ENCODE measurements at places on chromosomes 5 and 9. TPM values are rescaled to one million over a fixed set of nuclear protein-coding genes. Genes with fewer than 3 reads are reported as not detected.

- DNase-seq, result no peak
Observed at GRCh38 chr5:104178829-104179456, 616.4 kb upstream of the NUDT12 start.

GRCh38 chr9:120914953-120915352, 11.6 kb downstream of the TRAF1 start:
- no peak for DNase-seq

DNA sequence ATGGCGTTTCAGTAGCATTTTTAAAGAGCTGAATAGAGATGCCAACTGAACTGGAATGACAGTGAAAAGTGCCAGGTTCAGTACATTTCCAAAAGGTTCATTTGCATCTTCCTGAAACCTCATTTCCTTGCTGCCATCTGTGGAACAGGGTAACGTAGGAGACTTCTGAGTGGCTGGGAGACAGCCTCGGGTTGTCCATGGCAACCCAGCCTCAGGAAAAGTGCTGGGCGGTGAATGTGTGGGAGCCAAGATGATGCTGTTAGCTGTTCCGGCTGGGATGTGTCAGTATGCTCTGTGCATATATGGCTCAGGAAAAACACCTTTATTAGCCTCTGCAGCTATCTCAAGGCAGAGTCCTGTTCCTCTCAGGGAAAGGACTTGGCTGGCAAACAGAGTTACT, 87.5 kb downstream of the KLHL3 start:
- no peak for DNase-seq

- DNase-seq, result no peak
Observed at GRCh38 chr9:100880284-100880683, 148.2 kb upstream of the PLPPR1 start.

GRCh38 chr9:130444565-130445221, at the start of gene ASS1:
Gene ASS1 (plus strand): TSS chr9:130444961. CDS start chr9:130452229, 7,268 bp downstream.
- DNase-seq, result peak; percentile 70

- DNase-seq, result no peak
Observed at GRCh38 chr5:119578937-119579336, 50.4 kb upstream of the FAM170A start.

- DNase-seq, result no peak
Observed at GRCh38 chr5:122091936-122092600, 14.0 kb upstream of the LOX start.

- no peak for DNase-seq
Observed at GRCh38 chr5:100299261-100299660, 235.9 kb upstream of the FAM174A start.

DNA sequence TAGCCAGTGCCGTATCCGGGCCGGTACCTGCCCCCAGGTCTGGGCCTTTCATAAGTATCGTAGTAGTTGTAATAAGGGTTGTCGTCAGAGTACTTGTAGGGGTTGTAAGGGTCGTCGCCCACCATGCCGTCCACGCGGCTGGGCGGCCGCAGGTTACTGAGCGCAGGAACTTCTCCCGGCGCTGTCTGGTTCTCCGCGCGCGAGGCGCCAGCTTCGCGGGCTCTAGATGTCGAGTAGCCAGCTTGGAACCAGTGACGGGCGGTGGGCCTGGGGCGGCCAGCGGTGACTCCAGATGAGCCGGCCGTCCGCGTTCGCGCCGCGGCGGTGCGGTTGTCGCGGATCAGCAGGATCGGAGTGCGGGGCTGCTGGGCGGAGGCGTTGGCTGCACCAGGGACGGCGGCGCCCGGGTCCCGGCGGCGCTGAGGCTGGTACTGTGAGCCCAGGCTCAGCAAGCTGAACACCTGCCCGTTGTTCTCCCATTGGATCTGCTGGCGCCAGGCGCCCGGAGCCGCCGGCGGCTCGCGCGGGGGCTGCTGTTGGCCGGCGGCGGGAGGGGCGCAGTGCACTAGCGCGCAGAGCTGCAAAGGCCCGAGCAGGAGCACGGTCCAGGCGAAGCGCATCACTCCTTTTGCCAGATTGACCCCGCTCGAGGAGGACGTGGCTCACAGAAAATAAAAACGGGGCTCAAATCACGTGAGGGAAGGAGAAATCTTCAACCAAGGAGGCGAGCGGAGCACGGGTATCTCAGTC, 518 bp downstream of the LOX start:
- DNase-seq, result peak; percentile 38

GRCh38 chr9:129103595-129103965, 7.0 kb downstream of the CRAT start:
- DNase-seq, result no peak

DNA sequence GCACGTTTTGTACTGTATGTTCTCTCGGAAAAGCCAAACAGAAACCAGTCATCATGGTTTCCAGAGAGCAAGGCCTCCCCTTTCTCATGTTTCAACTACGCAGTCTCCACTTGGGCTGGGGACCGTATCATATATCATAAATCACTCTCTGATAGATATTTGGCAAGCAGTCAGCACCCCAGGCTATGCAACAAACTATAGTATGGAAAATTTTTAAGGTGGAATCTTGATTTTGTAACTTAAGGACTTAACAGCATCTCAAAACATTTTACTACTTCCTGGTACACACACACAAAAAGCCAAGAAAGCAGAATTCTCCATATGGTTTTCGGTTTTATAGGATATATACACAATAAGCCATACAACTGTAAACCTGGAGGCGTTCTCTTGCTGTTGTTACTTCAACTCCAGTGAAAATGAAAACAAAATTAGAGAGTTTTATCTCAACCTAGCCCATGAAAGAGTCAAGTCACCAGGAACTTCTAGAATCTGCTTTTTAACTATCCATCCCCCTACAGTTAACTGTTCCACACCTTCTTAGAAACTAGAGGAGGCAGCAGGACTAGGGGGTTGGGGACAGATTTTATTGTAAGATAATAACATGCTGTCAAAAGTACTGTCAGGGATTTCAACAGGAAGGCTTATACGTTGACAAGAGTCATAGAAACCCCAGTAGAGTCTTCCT, 283.4 kb downstream of the NFIB start:
- DNase-seq, result no peak

DNA sequence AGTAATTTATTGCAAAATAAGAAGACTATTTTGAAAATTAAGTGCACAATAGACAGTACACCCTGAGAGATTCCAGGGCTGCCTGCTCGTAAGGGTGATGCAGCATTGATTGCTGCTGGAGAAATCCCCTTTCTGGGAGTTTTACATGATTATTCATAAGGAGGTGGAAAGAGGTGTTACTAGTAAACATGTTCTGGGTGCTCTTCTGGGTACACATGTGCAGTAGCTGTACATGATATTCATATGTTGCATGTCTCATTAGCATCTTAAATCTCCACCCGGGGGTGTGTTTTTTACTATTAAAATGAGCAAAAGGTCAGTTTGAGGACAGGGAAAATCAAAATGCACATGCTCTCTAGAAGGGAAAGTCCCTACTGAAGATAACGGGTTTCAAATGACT, 264.8 kb downstream of the CDK5RAP2 start:
- no peak for DNase-seq

DNA sequence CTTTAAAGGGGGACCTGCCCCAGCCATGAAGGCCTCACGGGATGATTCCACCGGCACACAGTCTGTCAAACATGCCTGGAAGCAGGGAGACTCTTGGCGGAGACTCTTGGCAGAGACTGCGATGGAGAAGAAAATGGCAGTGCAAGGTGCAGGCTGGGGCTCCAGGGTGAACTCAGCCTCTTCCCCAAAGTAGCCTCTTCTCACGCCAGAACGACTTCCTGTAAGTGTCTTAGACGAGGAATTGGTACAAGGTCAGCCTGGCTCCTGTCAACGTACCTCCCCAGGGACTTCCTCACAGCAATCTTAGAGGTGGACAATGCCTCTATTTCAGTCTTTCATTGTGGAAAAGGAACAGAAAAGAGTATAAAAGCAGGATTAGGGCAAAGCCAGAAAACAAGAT, 109.3 kb downstream of the UGCG start:
- DNase-seq, result no peak

DNA sequence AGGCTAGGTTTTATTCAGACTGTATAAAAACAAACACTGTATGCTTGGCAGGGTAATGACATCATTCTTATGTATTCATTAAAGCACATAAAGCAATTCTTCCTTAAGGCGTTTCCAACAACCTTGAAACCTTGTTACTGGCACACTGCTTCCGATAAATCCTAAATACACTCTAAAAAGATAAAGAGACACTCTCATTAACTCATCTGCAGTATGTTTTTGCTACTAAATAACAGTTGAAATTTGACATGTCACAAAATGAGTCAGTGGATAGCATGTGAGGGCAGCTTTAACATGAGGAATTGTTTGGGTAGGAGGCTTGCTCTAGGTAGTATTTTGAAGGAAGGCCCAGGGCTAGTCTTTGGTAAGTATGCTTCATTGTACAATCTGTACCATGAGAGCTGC, 13.7 kb downstream of the YIPF5 start:
- no peak for DNase-seq

DNA sequence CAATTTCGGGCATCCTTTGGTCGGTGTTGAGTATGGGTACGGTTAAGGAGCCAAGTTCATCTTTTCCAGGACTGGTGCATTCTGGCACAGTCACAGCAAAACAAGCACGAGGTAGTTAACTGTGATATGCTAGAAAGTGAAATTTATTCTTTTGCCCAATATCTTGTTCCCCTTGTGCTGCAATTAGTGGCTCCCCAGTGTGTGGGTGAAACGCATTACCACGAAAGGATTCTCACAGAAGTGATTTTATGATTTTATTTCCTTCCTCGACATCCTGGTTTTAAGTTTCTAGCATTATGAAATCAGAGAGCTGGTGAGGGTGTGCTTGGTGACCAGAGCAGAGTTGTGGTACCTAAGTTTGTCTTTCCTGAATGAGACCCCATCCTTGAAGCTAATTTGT, 1.5 kb downstream of the FRMPD1 start:
- DNase-seq, result no peak

GRCh38 chr9:68869022-68869421, 144.9 kb downstream of the PRKACG start:
- no peak for DNase-seq

GRCh38 chr5:88778736-88779135, 104.2 kb downstream of the MEF2C start:
- DNase-seq, result no peak

DNA sequence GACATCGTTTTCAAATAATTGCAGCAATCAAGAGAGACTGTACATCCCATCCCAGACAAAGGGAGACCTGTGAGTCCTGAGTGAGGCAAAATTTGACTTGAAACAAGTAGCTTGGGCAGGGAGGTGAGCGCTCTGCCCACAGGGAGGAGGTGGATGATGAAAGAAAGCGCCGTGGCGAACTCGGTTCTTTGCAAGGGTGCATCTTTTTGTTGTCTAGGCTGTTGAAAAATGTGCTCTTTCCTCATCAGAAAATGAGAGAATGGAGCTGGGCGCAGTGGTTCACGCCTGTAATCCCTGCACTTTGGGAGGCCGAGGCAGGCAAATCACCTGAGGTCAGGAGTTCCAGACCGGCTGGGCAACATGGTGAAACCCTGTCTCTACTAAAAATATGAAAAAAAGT, 150.5 kb downstream of the GAPVD1 start:
- no peak for DNase-seq

GRCh38 chr9:81578606-81579005, 110.7 kb downstream of the TLE1 start:
- no peak for DNase-seq

- no peak for DNase-seq
Observed at GRCh38 chr9:113987526-113987925, 90.6 kb downstream of the AMBP start.

DNA sequence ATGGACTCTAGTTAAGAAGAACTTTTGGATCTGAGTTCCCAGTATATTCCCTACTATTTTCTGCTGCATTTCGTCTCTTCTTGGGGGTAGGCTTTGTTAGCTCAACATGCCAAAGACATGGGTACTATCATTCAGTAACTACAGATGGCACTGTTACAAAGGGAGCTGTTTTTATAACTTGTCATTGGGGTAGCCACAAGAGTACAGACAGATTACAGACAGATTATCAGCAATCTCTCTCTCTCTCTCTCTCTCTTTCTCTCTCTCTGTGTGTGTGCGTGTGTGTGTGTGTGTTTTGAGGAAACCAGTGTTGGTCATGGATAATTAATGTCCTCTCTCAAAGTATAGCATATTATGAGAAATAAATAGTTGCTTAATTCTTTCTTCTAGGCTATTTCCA, 116.1 kb downstream of the WDR70 start:
- DNase-seq, result no peak

- DNase-seq, result no peak
Observed at GRCh38 chr5:132480042-132480441, 10.5 kb downstream of the IRF1 start.

DNA sequence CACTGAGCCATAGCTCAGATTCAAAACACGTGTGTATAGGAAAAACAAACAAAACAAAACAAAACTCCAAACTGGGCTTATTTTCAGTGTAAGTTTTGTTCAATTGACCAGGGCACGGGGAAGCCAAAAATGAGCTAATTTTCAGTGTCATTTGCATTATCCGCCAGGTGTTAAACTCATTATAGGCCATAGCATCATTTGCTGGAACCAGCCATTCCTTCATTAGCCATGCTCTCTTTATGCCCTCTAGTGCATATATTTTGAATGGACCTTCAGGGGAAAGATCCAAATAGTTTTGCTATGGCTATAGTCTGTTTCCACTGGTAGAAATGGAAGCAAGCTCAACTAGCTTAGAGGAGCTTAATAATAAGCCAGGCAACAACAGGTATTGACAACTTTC, 1205.2 kb upstream of the DMAC1 start:
- no peak for DNase-seq

DNA sequence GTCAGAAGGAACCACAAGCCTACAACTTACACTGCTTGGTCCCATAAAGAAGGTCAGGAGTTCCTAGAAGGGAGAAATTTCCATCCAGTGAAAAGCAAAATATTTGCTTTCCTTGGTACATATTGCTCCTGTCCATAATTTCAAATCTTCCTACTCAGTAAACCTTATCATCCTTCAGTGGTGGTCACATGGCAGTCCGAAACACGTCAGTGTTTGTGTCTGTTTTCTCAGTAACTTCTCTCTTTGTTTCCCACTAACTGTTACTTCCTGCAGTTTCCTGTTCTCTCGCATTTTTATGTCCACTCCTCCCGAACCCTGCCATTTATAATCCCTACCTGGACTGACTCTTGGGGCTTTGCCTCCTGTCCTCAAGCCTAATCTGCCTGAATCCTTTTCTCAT, 129.1 kb downstream of the FANCC start:
- DNase-seq, result no peak

DNA sequence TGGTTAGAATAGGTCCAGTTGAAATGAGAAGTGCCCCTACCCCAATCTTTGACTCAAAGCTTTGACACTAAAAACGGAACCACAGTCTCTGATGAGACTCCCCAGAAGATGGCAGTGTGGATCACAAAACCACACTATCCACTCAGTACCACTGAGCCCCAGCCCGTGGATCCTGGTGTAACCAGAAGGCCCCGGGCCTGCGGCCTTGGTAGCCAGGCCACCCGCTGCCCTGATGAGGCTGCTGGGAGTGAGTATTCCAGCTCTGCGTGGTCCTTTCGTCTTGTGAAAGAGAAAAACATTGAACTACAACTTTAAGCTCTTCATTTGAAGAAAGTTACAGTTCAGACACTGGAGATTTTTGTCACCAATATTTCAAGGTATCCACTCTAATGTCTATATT, 42.2 kb upstream of the FBP1 start:
- peak; percentile 75 for DNase-seq

- DNase-seq, result no peak
Observed at GRCh38 chr9:116280529-116280928, 126.9 kb downstream of the PAPPA start.

- no peak for DNase-seq
Observed at GRCh38 chr5:15789642-15790041, 289.7 kb downstream of the FBXL7 start.

The PCDH1 gene
- 3.2 TPM for total RNA-seq

The TNFSF8 gene
- 1.6 TPM for total RNA-seq

The MYOT gene
- 1.1 TPM for total RNA-seq

The MEIKIN gene
- not detected for total RNA-seq

The PCDHB8 gene
- total RNA-seq, result 3.1 TPM

The RNF44 gene
- 36.5 TPM for total RNA-seq

The LIFR gene
- total RNA-seq, result 68.9 TPM

The IFNK gene
- not detected for total RNA-seq

The C5orf63 gene
- total RNA-seq, result 2.8 TPM

The OR1Q1 gene
- total RNA-seq, result not detected

Data from ovary (tissue), 10 donors.